ENCODE measurements at places on chromosomes 1 and 21.

- DNase-seq: no peak
Measured at GRCh38 chr1:200006711-200007110, 20.8 kb upstream of the NR5A2 start.

DNA sequence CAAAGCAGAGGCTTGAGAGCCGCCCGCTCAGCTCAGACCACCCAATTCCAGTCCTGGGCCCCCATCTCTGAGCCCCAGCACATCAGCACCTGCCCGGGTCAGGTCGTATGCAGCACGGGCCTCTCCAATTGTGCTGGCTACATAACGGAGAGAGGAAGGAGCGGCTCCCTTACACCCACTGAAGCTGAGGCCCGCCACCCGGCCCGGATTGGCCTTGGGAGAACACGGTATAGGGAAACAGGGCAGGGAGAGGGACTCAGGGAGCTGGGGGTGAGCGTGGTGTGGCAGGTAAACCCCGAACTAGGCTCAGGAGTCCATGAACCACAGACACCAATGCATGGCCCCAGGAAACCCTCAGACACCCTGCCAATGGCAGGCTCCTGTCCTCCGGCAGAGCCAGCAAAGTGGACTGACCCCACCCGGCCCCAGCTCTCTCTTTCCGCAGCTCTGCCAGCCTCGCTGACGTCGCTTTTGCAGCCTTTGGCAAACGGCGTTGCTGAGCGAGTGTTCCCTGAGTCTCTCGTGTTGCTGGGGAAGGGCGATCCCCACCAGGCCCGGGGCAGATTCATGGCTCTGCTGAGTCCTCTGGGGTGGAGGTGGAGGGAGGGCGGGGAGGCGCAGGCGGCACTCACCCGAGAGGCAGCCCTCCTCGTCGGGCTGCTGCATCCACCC is 16.5 kb downstream of the MEGF6 start:
- DNase-seq: no peak

- no peak for DNase-seq
Measured at GRCh38 chr1:209029737-209030136, 553.8 kb upstream of the CAMK1G start.

DNA sequence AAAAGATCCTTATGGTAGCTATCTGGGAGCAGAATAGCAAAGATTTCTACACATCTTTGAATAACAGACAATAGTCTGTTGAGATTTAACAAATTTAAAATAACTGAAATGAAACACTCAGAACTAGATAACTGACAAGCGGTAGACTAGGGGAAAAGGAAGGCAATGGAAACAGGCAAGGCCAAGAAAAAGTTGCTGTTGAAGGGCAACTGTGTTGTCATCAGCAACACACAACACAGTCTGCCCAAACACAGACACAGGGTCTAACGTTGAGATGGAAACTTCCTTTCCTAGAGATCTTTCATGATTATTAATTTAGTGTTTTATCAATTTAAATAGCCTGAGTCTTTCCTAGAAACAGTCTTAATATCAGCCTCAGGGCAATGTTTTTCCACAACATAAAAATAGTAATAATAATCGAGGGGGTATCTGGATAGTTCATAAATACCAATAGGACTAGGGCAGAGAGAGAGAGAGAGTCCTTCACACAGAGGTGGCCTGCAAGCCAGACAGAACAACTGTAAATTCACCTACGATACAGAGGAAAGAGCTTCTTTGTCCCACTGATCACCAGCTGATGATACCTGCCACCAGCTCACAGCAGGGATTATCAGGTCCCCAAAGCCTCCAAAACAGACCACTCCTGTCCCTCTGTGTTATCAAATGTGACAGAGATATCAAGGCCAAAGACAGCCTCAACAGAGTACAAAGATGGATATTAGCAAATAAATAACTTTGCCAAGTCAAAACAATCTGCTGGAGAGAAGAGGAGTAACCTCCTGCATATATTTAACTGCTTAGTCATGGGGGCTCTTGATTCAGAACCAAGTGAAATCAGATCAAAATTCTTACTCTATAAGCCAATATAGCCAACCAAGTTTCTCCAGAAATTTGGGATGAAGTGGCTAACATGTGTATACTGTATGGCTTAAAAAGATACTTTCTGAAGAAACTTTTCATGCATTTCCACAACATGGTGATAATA is 245.3 kb downstream of the SLC45A1 start:
- DNase-seq: no peak

GRCh38 chr1:3772715-3773571 is at the start of gene SMIM1:
Gene SMIM1, plus strand, starts transcription at chr1:3772749. Its CDS starts 2,625 bp downstream, at chr1:3775374.
- no peak for DNase-seq

- no peak for DNase-seq
Measured at GRCh38 chr1:205975387-205975998, 27.7 kb downstream of the RAB7B start.

- DNase-seq: no peak
Measured at GRCh38 chr21:22278366-22278765, 1280.2 kb downstream of the NCAM2 start.

DNA sequence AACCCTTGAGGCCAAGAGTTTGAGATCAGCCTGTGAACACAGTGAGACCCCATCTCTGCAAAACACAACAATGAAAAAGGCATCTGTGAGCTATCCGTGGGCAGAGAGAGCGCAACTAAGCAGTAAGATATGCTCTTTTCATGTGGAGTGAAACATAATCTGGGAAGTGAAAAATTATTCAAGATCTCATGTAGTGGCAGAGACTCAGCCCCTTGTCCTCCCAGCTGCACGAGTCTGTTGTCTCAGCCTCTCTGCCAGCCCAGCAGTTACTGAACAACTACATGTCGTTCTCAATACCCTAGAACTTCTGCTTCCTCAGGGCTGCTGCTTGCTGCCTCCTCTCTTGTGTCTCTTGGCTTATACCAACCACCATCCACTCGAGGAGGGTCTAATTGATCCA is 61.3 kb upstream of the WDR26 start:
- DNase-seq: no peak

DNA sequence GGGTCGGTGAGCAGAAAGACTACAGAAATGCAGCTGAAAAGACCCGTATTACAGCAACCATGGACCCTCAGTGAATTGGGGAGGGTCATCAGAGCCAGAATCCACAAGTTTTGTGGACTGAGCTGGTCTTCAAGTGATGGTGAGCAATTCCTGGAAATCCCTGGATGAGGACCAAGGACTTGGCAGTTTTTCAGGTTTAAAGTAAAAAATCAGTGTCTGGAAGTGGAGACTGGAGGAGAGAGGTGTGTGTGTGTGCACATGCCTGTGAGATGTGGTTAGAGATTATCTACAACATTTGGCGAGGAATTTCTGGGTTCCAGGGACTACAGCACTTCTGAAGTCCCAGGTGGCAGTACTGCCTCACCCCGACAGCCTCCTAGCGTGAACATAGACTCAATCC is 56.4 kb downstream of the KIRREL1 start:
- DNase-seq: no peak

DNA sequence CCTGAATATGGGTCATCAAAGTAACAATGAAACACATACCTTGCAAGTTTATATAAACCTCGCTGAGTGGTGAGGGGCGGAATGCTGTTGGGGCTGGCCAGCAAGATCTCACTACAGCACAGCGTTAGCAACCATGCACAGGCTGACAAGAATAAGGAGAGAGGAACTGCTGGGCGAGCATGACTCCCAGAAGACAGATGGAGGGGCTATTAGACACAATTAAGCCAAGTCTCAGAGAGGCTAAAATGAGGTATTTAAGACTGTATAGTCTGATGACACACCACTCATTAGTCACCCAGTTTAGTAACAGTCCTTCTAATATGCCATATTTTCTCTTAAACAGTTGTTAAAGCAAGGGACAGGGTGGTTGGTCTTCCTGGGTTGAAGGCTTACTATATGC is 340.2 kb upstream of the NR5A2 start:
- no peak for DNase-seq

GRCh38 chr1:74766579-74766978 is 33.6 kb downstream of the TYW3 start:
- no peak for DNase-seq

GRCh38 chr1:173478094-173478674 is 1.0 kb downstream of the PRDX6 start:
- no peak for DNase-seq

DNA sequence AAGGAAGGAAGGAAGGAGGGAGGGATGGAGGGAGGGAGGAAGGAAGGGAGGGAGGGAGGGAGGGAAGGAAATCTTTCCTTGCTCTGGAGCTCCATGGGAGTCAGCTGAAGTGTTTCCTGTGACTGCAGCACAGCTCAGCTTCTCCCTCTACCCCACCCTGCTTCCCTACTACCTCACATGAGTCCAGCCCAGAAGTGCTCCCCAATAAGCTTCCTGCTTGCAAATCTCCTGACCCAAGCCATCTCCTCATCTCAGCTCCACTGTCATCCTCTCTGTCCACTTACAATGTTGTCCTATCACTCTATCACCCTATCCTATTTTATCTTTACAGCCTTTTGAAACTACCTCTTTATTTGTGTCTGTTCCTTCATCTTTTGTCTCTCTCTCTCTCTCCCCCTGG is 52.9 kb upstream of the SSBP3 start:
- no peak for DNase-seq

DNA sequence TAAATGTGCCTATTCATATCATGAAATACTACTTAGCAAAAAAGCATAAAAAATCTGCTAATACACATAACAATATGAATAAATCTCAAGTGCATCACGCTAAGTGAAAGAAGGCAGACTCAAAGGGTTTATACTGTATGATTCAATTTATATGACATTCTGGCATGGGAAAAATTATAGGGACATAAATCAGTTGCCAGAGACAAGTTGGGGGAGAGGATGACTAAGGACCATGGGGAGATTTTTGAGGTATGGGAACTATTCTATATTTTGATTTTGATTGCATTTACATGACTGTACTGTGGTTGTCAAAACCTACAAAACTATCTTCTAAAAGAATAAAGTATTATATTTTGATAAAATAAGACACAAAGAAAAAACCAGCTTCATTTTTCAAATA is 650.3 kb upstream of the NR5A2 start:
- DNase-seq: no peak

DNA sequence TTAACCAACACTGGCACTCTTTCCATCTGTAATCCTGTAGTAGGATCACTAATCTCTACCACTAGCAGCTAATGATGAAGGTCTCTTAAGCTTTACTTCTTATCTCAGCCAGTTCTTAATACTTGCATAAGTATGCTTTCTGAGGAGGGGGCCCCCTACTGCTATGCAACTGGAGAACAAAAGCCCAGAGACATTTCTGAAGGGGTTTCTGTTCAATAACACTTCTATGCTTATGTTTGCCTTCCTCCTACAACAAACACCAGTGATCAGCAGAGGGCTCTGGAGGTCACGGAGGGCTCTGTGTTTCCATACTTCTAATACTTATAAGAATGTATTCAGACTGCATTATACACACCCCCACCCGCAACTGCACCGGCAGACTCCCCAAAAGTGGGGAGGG is 215.8 kb downstream of the BARHL2 start:
- no peak for DNase-seq

- no peak for DNase-seq
Measured at GRCh38 chr1:52919723-52920483, 1.6 kb downstream of the ECHDC2 start.

- DNase-seq: no peak
Measured at GRCh38 chr1:27879374-27880082, 7.2 kb downstream of the THEMIS2 start.

GRCh38 chr1:99758073-99758511 is 8.3 kb downstream of the FRRS1 start:
- DNase-seq: no peak

GRCh38 chr1:9184749-9185148 is 49.8 kb upstream of the H6PD start:
- no peak for DNase-seq

GRCh38 chr1:200365897-200366426 is 43.9 kb downstream of the ZNF281 start:
- DNase-seq: no peak

DNA sequence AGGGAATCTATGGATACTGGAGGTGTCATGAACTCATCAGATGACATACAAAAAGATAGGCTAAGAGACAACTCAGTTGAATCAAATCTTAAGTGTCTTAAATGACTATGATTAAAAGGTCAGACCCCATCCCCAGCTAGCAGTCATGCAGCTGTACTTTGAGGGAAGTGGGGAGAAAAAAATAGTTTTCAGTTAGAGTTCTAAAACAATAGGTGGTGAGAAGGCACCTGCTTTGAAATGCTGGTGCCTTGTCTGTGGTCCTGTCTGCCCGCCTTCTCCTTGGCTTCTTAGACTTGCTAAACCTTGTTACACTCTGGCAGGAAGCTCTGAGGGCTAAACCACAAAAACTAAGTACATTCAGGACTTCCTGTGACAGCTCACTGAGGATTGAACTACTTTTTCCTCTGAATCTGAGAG is 15.3 kb downstream of the CD2 start:
- no peak for DNase-seq

- DNase-seq: no peak
Measured at GRCh38 chr1:232059726-232060374, 433.3 kb downstream of the DISC1 start.

Data from amygdala (tissue), 56 donors.